ENCODE measurements at places on chromosomes 1 and 21.

DNA sequence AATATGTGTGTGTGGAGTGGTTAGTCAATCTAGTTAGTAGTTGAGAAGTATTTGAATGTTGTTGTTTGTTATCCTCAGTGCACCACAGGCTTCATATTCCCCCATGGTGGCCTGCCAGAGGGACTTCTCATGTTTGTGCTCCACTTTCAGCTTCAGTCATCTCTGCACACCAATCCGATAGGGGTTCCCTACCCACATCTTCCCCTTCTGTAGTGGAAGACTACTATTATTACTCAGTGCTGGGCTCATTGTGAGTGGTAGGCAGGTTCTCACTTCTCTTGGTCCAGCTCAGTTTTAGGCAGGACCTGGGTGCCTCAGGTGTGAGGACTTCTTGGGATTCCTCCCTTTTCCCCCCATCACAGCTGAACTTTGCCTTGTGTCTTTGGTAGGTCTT is 14.2 kb downstream of the MT1HL1 start:
- DNase-seq, result no peak

DNA sequence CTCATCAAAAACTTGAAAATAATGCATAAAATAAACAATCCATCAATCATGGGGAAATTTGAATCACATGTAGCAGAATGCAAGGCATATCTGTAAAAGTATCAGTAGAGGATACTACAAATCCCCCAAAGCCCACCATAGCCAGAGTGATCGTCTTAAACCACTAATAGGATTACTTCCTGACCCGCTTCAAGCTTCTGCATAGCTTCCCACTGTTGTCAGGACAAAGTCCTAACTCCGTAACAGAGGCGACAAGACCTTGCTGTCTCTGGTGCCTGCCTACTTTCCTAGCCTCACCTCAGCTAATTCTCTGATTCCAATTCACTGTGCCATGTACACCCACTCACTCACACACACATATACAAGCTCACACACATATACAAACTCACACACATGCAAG is 161.2 kb upstream of the NFIA start:
- no peak for DNase-seq

DNA sequence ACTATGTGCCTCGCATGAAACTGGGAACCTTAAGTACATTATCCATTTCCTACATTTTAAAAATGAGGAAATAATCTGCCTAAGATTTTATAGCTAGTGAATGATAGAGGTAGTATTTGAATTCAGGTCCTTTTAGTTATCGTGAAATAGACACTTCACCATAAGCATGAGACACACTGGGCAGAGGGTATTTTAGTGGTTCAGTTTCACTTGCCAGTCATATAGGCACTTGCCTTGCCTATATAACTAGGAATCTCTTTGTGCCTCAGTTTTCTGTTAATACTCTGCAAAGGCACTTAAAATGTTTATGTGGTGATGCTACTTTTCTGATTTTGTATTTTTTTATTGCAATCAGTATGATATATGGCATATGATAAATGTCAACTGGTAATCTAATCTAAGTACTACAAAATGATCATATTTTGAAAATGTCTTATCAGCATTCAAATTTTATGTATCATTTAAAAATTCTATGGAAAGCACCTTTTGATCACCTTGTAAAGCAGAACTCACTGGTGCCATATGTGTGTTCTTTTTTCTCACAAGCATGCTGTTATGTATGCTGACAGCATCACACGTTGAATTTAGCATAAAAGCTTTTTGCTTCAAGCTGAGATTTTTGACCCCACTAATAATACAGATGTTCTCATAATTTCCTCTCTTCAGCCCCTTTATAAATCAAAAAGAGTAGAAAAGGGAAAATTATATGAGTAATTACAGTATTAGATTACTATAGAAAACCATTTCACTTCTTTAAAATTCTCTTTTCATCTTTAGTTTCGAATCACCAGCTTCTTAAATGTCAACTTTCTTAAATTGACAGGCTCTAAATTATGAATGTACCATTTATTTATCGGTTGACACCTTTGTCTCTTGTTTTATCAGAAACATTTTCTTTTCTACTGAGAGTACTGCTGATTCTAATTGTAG is 52.6 kb downstream of the RPS6KC1 start:
- DNase-seq, result no peak

- no peak for DNase-seq
Observed at GRCh38 chr1:58687516-58687915, 12.3 kb downstream of the MYSM1 start.

DNA sequence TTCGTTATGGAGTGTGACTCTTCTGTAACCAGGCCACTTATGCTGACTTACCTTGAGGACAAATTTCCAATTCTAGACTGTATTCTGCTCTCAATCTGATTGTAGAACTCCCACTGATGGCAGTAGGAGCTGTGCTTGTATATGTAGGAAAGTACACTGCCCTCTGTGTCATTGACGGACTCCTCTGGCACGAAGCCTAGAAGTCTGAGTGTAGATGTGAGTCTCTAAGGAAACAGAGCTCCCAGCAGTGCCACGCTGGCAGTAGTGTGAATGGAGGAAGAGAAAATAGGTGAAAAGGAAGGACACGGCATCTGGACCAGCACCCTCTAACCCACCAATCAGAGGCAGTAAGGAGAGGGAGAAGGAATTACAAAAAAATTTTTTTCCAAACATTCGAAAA is 130.4 kb upstream of the ADGRL2 start:
- DNase-seq, result no peak

- no peak for DNase-seq
Observed at GRCh38 chr1:60746278-60746791, 336.0 kb upstream of the NFIA start.

DNA sequence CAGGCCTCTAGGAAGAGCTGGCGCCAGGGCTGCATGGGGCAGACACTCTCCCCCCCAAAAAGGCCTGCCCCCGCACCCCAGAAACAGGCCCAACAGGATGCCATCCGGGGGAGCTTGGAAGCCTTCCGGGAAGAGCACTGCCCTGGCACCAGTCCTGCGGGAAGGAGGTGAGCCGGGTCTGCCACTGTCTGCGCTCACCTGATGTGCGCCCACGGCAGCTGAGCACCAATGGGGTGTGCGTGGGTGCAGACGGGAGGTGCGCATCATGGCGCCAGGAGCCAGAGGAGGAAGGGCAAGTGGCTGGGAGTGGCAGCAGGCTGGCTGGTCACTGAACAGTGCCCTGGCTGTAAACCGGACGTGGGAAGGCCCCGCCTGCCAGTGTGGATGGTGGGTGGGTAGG is 73.6 kb downstream of the CASZ1 start:
- DNase-seq, result no peak

GRCh38 chr1:17134724-17135123 is 15.5 kb upstream of the PADI2 start:
- no peak for DNase-seq

DNA sequence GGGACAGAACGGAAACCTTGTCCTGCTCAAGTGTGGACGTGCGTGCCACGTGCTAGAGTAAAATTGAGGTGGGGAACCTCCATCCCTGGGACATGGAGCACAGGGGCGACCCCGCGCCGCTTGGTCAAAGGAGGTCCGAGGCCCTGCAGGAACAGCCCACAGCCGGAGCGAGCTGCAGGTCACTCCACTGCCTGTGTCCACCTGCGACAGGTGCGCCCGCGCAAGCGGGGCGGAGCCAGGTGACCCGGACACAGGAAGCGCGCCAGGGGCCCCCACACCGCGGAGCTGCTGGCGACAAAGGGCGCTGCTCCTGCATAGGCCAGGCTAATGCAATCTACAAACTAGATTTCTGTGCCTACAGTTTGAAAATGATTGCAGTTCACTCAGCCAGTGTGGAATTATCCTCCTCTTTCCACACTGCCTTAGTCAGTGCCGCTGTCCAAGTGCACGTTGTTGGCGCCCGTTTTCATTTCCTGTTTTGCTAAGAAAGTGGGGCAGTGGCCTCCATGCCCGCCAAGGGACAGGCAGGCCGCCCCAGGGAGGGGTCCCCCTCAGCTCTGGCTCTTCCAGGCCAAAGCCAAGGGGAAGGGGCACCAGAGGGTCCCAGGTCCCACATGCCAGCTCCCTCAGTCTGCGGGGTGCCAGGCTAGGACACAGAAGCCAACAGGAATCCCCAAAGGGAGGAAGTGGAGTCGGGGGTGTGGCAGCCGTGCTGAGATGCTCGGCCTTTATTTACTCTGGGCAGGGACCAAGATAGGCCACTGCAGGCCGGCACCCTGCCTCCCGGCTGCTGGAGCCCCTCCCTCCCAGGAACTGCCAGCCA is 4.3 kb upstream of the NADK start:
- DNase-seq, result no peak

GRCh38 chr1:179867493-179868330 is 9.9 kb downstream of the TOR1AIP2 start:
- peak; percentile 52 for DNase-seq

DNA sequence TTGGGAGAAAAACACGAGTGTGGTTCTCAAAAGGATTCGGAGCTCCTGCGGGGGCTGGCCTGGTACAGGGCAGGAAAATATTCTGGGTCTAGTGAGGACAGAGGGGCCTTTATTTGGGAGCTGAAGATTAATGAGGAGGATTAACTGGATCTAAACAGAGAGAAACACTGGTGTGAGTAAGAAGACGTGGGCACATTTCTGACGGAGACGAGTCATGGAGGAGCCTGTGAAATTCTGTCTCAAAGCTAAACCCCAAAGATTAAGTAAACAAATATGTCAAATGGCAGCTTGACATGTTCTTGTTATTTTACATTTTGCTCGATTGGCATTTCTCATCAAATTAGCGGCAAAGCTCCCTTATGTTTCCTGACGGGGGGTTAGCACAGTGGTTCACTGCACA is 12.8 kb downstream of the PROK1 start:
- DNase-seq, result no peak

- no peak for DNase-seq
Observed at GRCh38 chr1:53414632-53415031, 44.6 kb upstream of the DMRTB1 start.

All from naive thymus-derived CD8-positive, alpha-beta T cell (primary cell).